DMS153 (cell line): ENCODE measurements at places on chromosomes 12 and 14.

DNA sequence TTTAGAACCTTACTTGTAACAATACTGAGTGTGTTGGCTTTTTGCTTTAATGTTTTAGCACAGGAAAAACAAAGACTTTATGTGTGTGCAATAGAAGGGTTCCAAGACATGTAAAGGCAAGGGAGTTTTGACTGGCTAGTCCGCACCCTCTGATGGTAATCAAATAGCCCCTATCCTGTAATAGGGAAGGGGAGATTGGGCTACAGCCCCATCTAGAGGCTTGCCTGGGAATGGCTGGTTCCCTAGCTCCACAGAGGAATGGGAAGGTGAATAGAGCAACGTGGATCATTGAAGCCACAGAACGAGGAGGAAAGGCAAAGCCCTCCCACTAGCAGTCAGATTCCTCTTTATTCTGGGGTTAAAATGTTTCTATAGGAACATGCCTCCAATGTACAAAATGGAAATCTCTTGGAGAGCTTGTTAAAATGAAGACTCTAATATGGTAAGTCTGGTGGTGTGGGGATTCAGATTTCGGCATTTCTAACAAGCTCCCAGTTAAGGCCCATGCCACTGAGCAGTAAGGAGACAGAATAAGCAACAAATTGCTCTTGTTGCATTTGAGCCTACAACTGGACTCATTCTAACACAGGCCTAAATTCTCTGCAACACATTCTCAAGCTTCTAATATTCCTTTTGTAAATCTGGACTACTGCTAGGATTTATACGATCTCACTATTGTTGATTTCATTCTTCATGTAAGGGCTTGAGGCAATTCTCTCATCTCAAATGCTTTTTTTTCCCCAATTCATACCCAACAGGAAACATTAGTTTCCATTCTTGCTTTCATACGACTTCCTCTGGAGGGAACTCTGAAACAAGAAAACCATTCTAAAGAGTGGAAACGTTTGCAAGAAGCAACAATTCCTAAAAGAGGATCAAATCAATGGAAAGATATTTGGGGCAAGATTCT lies 57.1 kb downstream of the NIN start:
- DNase-seq, result no peak

- DNase-seq, result peak; percentile 98
These were observed 82.3 kb downstream of the RIMBP2 start for GRCh38 chr12:130633771-130634170.

DNA sequence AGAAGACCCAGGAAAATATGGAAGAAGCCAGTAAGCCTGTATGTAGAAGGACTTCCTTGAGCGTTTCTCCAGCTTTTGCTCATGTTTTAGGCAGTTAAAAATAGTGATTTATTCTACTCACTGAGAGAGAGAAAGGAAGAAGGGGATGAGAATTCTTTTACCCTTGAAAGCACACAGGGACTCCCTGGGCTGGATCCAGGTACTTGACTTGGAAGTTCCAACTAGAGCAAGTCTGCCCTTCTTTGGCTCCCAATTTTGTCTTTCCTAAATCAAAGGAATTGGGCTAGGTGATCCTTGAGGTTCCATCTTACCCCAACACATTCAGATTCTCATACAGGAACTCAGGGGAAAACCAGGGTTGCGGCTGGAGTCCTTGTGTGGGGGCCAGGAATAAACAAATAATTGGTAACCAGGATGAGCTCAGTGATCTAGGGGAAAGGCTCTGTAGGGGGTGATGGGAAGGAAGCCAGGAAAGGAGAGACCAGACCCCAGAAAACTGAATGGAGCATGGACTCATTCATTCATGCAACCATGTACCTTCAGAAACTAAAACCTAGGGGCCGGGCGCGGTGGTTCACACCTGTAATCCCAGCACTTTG lies 11.5 kb upstream of the ITGA5 start:
- DNase-seq, result no peak

DNA sequence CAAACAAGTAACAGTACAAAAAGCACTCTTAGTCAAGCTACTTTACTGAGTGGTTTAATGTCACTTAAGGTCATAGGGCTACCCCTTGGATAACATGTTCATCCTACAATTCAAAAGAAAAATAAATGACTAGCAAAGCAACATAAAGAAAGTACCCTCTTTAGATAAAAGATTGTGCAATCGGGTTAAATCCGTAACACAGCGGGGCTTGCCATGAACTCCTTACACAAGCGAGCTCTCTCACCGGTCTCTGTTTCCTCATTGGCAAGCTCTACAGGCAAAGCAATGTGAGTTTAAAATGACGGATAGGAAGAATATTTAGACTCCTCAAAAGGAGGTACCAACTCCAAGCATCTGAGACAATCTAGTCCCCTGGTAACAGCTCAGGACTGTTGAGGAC lies 140.6 kb downstream of the EGLN3 start:
- DNase-seq, result no peak

GRCh38 chr14:91674911-91675310 lies 57.0 kb downstream of the CATSPERB start:
- no peak for DNase-seq

DNA sequence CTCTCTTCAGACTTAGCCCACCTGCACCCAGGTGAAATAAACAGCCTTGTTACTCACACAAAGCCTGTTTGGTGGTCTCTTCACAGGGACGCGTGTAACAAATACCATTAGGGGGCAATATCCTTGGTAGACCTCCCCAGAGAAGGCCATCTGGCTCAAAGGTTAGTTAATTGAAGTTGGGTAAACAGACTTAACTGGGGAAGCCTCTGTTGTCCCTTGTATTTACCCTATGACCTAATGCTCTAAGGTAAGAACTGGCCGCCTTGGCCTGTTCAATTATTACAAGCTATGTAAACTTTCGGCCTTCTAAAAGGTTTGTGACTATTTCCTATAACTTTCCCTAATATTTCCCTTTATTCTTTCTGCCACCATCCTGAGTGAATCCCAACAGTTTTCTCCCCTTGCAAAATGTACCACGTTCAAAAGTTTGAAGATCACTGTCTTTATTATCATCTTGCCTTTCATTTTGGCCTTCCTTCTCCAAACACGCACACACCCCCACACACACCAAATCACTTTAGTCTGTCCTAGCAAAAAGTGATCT lies 15.3 kb upstream of the LYZ start:
- DNase-seq, result no peak

DNA sequence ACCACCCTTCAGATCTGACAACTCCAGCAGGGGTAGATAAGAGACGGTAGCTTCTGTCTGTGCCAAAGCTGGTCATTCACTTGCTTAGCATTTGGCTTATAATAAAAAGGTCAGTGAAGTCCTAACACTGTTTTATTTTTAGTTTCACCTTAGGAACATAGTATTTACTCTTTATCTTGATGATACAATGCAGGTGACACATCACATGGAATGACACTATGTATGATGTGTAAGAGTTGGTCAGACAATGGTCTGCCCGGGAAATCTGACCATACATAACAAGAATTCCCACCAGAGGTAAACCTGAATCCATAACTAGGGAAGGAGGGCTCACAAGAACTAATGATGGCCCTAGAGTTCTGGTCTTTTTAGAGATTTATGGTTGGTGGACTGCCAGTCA lies 66.6 kb downstream of the IFNG start:
- no peak for DNase-seq

DNA sequence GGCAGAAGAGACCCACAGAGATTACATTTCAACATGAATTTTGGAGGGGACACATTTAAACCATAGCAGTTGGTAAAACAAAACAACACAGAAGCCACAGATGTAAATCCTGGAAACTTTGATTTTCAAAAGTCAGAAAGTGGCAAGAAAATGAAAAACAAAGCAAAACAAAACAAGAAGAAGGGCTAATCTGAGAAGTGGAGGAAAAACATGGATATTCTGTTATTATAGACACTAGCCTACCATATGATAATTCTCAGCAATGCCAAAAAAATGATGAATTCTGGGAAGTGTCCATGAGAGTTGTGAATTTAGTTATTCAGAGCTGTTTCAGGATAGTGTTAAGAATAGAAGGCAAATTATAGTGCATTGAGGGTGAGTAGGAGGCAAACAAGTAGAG lies 192.3 kb downstream of the TRHDE start:
- no peak for DNase-seq

DNA sequence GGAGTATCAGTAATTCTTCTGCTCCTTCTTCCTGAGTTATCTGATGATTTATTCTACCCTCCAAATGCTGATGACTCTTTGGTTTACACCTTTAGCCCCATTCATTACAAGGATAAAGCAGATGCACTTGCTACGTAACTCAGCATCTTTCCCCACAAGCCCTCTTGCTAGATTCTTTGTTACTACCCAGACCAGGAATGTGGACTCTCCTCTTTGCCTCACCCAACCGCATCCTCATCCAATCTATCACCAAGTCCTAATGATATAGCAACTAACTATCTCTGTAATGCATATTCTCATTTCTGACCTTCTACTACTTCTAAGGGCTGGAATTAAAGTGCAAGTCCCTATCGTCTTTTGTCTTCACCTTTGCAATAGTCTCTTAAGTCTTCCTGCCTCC lies 9.2 kb downstream of the KRT1 start:
- DNase-seq, result no peak

GRCh38 chr12:32895688-32896431 lies 717 bp downstream of the PKP2 start:
- no peak for DNase-seq

DNA sequence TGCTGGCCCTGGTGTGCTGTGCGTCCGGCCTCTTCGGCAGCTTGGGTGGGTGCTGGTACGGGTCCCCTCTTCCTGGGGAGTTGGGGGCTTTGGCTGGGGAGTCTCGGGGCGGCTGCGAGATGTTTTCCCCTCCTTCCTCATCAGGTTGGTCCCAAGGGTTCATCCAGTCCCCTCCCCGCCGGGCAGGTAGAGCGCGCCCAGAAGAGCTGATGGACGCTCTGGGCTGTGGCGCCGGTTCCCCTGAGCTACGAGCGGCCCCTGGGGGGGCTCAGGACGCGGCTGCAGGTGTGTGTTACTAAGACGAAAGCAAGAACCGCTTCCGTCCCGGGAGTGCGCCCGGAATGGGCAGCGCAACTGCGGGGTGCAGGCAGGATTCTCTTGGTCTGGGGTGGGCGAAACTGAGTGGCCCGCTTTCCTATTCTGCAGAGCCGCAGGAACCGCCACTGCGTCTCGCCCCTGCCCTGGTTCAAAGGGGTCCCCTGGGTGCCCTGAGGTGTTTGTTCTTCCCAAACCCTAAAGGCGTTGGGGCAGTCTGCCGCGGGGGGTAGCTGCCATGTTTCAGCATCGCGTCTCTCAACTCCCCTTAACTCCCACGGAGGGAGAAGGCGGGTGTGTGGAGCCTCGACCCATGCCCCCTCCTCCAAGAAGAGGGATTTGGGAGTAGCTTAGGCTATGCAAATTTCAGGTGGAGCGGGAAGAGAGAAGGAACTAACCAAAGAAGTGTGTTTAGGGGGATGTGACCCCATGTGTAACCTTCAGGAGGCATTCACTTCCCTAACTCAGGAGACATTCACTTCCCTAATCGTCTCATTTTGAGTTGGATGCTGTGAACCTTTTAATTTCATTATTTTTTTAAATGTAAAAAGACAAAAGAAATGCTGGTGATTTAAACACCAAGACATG lies 1.2 kb downstream of the SLC24A4 start:
- DNase-seq, result no peak

- DNase-seq, result no peak
These were observed 379.6 kb downstream of the CCDC91 start for GRCh38 chr12:28569698-28570411.

- DNase-seq, result no peak
These were observed 438.7 kb downstream of the LRFN5 start for GRCh38 chr14:42045383-42045782.

DNA sequence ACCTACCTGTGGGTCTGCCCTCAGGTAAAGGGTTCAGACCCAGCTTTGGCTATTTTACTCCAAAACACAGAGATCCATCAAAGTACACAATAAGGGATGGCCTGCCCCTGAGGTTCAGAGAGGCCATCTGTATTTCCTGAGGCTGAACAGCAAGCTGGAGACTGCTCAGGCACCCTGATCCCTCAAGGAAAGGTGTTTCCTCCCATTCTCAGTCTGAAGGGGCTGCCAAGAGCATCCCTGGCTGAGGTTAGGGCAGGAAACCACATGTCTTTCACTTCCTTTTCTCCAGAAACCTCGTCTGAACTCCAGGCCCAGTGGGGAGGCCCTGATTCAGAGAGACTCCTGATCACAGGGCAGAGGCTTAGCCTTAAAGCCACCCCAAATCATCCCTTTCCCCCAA lies 1.5 kb downstream of the RILPL1 start:
- DNase-seq, result no peak

- DNase-seq, result no peak
These were observed 115.4 kb downstream of the ESRRB start for GRCh38 chr14:76491172-76491930.
